ENCODE measurements at places on chromosomes 4 and X.

- no peak for DNase-seq
Measured at GRCh38 chrX:69148946-69149345, 16.3 kb downstream of the PJA1 start.

DNA sequence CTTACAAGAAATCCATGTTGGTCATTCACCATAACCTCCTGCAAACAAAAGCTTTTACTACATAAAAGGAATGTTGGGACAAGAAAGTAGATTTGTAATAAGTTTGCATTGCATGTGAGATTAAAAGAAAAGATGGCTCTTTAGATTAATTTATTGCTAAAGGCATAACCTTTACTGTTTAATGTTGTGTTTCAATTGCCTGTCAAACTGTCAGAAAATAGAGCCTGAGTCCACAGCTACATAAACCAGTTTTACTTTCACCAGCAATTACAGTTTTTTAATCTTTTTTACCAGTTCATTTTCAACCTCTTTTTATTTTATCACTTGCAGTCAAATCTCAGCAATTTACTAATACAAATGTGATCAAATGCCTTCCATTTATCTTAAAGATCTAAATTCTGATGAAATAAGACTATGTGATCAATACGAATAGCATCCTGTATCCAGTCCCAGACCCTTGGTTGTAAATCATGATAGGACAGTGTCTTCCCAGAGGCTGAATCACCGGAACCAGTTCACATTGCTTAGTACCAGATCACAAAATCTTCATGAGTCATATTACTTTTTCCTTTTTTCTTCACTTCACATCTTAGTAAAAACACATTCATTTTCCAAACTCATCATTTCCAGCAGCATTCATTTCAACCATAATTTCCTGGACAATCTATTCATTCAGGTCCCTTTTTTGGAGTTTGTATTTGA, 95.4 kb upstream of the FRG1 start:
- no peak for DNase-seq

DNA sequence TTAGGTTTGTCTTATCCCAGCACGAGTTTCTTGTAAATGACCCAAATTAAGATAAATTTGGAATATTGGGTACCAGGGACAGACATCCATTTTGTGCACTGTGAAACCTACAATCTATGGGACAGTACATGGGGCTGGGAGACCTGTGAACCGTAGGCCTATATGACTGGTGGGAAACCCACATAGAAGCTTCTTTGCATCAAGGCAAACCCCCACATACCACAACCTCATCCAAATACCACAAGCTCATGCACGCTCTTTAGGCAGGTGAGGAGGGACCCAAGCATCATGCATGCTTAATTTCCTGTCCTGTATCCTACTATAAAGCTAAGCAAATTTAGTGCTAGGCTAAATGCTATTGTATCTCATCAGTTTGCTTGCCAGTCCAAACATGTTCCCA, 47.8 kb downstream of the NIPAL1 start:
- no peak for DNase-seq

DNA sequence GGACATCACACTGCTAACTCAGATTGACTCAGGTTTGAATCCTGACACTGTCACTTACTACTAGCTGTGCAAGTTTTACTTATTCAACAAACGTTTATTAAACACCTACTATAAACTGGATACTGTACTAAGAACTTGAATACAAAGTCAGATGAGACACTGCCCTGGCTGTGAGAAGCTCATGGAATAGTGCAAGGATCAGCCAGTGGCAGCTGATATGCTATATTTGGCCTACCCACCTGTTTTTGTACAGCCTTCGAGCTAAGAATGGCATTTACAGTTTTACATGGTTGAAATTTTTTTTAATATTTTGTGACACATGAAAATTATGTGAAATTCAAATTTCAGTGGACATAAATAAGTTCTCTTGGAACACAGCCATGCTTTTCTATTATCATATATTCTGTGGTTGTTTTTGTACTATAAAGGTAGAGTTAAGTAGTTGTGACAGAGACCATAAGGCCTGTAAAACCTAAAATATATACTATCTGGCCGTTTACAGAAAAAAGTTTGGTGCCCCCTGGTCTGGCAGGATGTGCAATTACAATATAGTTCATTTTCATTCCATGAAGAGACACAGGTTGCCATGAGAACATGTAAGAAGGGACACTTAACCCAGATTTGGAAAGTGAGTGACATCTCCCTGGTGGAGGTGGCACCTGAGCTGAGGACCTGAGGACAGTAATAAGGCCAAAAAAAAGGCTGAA, 3.4 kb upstream of the SEC24D start:
- DNase-seq: no peak

- peak; percentile 91 for DNase-seq
Measured at GRCh38 chr4:38663801-38664705, at the start of gene KLF3. KLF3 (plus strand) TSS chr4:38664199; CDS start chr4:38680626, 16,427 bp downstream.

GRCh38 chr4:113707048-113707447, 54.5 kb downstream of the CAMK2D start:
- DNase-seq: no peak

DNA sequence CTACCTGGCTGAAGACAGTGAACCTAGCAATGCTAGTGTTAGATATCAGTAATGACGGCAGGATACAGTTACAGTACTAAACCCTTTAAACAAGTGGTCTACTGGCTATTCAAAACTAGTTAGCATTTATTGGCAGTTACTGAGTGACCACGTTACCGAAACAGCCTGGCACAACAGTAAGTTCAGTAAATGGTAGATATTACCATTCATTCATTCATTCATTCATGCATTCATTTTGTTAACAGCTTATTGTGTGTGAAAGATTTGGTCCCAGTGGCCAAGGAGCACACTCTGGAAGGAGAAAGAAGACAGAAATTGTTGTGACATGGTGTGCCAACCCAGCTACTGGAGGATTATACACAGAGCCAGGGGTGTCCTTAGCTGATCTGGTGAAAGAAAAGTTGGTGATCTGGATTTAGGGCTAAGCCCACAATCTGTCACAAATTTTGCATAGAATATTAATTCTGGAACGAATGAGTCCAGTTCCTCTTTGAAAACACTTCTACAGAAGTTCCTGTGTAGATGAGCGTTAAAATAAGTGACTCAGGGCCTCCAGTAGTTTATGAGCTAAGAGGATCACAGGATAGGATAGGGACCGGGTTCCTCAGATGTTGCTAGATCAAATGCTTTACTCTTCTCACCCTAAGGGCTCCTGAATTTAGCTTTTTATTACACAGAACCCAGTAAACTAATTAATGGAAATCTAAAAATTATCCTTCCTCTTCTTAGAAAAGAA, 179.1 kb downstream of the CBR4 start:
- DNase-seq: no peak

- no peak for DNase-seq
Measured at GRCh38 chr4:184357772-184358171, 116.6 kb downstream of the IRF2 start.

DNA sequence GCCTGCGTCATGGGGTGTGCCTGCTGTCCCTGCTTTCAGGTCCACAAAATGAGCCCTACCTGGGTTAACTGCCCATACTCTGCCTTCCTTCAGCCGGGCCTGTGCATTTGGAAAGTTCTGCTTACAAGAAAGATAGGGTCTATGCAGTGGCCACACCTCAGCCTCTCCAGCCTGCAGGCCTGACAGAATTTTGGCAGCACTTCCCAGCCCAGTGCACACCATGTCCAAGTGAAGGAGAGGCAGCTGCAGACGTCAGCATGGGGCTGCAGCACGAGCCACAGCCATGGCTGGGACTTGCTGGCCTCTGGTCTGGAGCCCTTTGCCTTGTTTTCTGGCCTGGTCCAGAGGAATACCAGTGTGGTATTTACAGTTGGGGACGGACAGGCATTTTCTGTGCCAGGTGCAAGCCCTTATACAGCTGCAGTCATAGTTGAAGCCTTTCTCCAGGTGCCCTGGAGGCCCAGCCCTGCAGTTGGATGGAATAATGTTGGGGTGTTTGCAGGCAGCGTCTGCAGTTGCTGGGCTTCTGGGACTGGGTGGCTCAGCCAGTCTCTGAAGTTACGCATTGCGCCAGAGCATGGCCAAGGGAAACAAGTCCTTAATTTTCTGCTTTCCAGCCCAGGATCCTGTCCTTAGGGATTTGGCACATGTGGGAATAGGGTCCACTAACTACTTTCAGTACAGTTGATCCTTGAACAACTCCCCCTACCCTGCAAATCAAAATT, 26.2 kb downstream of the JADE1 start:
- DNase-seq: no peak

- no peak for DNase-seq
Measured at GRCh38 chr4:14865804-14866203, 136.5 kb upstream of the CPEB2 start.

DNA sequence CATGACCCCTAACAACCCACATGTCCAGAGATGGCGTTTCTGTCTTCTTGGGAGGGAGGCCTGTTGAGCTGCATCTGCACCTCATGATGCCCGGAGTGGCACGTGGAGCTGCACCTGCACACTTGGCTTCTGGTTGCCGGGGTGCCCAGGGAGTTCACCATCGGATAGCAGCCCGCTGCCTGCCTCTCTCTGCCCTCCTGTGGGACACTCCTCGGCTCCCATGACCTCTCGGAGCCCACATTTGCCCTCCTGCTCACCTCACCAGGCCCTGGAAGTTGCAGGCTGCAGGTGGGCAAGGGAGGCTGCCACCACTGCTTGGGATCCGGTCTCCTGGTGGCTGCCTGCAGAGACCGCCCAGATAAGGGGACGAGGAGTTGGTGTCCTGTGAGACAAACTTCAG, 74.1 kb downstream of the TRAPPC11 start:
- no peak for DNase-seq

DNA sequence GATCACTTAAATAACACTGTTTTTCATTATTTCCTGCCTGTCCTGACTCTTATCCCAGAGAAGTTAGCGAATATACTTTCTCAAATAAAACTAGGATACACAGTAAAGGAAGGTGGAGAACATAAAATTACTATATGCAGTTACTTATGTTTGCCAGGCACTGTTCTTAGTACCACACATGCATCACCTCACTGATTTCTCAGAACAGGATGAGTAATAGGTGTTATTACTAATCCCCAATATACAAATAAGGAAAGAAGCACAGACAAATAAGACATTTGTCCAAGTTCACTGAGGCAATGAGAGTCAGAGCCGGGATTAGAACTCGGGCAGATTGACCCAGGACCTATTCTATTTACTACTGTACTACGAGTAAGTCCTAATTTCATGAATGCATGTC, 91.7 kb downstream of the CORIN start:
- no peak for DNase-seq

DNA sequence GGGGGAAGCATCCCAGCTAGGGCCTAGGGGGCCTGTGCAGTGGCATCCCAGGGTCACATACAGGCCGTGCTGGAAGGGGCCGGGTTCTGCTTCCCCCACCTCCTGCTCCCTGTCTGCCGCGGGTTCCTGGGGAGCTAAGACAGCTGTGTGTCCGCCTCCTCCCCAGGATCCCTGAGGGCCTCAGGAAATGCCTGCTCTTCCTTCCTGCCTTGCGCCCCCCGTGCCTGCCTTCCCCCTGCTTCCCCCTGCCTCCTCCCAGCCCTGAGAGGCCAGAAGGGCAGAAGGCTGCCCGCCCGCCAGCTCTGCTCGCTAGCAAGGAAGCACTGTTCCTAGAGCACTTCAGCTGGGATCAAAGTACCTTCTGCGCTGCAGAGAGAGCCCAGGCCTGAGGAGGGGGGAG, 2.9 kb upstream of the BGN start:
- DNase-seq: no peak

GRCh38 chr4:113183032-113183605, 133.7 kb downstream of the ANK2 start:
- DNase-seq: no peak

GRCh38 chr4:182893047-182893446, 24.1 kb downstream of the DCTD start:
- no peak for DNase-seq

GRCh38 chr4:99587309-99587708, 12.7 kb downstream of the MTTP start:
- DNase-seq: no peak

- DNase-seq: no peak
Measured at GRCh38 chrX:154093965-154094364, 3.6 kb downstream of the MECP2 start.

- DNase-seq: no peak
Measured at GRCh38 chr4:22238742-22239141, 277.1 kb downstream of the ADGRA3 start.

- no peak for DNase-seq
Measured at GRCh38 chrX:148691456-148691855, 191.0 kb downstream of the AFF2 start.

DNA sequence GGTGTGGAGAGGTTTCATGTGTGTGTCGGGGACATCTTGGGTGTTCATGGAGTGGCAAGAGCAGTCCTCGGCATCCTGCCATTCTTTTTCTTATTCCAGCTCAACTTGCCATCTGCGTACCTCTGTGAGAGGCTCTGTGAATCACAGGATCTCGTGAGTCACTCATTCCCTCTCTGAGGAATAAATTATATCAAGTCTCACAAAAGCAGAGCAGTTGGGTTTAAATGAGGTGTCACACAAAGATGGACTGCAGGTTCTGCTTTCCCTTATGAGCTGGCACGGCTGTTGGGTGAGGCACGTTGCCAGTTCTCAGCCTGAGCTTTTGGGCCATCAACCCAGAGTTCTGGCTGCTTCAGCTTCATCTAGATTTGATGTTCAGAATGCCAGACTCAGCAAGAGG, 6.8 kb upstream of the OCIAD2 start:
- DNase-seq: no peak

GRCh38 chr4:48827622-48828021, 3.3 kb upstream of the OCIAD1 start:
- DNase-seq: no peak

DNA sequence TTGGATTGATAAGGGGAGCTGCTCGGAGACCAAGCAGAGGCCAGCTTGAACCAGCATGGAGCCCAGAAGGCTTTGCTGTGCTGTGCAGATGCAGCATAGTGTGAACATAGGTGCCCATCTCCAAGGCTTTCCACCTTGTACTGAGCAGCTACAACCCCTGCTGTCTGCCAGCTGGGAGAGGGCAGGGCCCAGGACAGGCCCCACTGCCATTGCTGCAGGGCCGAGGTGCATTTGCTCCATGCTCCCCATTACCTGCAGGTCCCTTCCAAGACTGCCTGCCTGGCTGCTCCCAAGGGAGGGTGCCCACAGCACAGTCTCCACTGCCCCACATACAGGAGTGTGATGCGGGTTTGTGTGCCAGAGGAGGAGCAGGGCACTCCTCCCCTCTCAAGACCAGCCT, 1016.0 kb upstream of the INTU start:
- DNase-seq: no peak

GRCh38 chr4:123802082-123802645, 405.6 kb downstream of the SPRY1 start:
- no peak for DNase-seq

DNA sequence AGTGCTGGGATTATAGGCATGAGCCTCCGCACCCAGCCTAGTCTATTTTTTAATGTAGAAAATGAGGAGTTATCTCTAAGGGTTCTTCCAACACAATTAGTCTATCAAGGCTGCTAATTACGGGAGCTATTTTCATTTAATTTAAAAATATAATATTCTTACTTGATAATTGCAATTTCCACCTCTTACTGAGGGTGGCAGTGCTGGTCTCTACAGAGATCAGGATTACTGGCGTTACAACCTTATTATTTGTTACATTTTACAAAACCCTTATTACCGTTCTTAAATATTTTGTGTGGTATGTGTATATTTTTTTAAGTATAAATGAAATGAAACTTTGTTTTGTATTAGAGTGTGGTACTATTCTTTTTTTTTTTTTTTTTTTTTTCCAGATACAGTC, 17.6 kb upstream of the GK start:
- no peak for DNase-seq
